ENCODE measurements at places on chromosomes 2 and 18. TPM values are rescaled to one million over a fixed set of nuclear protein-coding genes. Genes with fewer than 3 reads are reported as not detected.

Gene CCDC74A
- 0.65 TPM for total RNA-seq

- DNase-seq = no peak
Observed at GRCh38 chr2:113117541-113118262, 9.7 kb upstream of the IL1RN start.

DNA sequence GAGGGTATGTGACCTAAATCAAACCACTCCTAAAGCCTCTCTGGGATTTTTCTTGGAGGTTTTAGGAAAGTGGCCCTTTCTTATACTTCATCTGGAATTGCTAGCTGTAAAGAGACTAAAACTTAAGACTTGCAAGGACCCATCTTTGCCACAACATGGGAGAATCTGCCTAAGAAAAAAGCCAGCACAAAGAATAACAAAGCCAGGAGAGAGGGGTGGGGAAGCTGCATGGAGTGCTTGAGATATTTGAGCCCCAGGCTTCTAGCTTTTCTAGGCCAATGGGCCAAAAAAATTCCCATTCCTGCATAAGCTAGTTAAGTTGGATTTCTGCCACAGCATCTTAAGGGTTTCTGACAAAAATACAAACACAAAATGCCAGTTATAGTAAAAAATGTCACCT lies 38.5 kb upstream of the LYPD6 start:
- no peak for DNase-seq

Gene IL1RN
- 0.89 TPM for total RNA-seq

Gene SP5
- total RNA-seq = 0.19 TPM

DNA sequence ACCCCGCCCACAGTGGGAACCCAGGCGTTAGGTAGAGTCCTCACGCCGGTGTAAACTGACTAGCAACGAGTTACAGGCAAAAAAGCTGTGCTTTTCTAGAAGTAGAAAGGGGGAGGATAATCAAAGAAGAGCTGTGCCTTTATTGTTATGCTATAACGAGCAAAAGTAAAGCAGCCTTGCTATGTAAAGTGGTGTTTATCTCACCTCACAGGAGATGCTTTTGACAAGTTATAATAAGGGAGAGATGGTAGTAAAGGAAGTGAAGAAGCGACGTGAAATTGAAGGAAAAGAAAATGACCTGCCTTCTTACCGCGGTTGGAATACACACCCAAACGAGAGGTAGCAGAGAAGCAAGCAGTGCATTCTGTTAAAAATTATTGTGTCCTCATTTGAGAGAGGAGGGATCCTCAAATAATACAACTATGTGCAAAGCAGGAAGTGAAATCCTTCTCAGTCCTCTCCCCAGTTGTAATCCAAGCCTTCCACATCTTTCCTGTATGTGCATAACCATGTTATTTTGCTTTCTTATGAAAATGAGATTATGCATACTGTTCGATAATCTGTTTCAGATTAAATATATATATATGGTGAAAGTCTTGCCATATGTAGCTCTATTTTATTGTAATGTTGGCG lies 962 bp downstream of the TANK start:
- no peak for DNase-seq

Gene TXNDC2
- not detected for total RNA-seq

Gene PRSS56
- 0.11 TPM for total RNA-seq

DNA sequence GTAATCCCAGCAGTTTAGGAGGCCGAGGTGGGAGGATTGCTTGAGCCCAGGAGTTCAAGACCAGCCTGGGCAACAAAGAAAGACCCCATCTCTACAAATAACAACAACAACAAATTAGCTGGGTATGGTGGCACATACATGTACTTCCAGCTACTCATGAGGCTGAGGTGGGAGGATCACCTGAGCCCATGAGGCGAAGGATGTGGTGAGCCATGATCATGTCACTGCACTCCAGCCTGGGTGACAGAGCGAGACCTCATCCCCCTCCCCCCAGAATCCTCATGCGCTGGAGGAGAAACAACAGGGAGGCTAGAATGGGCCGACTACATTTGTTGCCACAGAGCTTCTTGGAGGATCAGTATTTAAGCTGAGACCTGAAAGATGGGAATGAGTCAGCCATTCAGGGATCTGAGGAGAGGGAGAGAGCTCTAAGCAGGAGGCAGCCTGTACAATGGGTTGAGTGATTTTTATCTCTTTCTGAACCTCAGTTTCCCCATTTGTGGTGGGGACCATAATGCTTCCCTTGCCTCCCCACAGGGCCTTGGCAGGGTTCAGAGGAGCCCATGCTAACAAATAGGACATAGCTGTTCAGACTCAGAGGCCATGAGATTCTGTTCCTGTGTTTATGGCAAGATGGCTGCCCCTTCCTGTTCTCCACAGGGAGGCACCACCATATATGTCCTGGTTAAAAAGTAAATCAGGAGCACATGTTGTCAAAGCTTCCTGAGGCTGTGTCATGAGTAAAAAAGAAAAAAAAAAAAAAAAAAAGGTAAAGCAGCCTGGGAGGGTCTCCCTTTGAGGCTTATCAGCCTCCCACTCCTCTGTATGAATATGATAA lies 131.4 kb upstream of the HAAO start:
- DNase-seq = peak; percentile 4

GRCh38 chr2:68548396-68548795 lies 81.0 kb downstream of the APLF start:
- no peak for DNase-seq

Gene CD302
- total RNA-seq = 21.9 TPM
